ENCODE measurements at places on chromosomes 5 and 9.

- no peak for DNase-seq
Observed at GRCh38 chr5:82655078-82655477, 376.9 kb upstream of the RPS23 start.

DNA sequence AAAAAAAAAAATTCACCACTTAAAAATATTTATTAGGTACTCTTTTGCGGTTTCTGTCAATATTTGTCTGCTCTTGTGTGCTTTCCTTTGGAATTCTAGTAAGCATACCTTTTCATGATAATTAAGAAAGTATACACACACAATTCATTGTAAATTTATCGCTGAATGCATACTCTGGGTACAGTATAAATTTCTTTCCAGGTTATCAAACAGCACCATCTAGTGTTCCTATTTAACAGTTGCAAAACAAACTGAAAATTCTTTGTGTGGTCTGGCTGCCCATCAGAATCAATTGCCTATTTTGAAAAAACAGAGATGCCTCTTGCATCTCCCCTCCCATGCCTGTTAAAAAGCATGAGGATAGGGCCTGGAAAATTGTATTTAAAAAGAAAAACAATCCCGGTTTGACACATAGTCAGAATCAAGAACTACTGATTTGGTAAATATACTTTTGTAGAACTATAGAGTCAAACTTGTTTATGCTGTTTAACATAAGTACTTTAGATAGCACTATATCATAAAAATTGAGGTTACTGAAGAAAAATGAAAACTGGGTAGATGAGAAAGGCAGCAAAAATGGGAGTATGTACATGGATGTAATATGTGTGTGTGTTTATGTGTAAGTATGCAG lies 16.2 kb downstream of the PGGT1B start:
- DNase-seq: peak; percentile 47

- no peak for DNase-seq
Observed at GRCh38 chr5:78574131-78574673, 74.4 kb downstream of the LHFPL2 start.

GRCh38 chr9:136219276-136219675 lies 14.3 kb upstream of the LHX3 start:
- DNase-seq: no peak

- DNase-seq: no peak
Observed at GRCh38 chr5:176632745-176633144, 2.3 kb downstream of the EIF4E1B start.

DNA sequence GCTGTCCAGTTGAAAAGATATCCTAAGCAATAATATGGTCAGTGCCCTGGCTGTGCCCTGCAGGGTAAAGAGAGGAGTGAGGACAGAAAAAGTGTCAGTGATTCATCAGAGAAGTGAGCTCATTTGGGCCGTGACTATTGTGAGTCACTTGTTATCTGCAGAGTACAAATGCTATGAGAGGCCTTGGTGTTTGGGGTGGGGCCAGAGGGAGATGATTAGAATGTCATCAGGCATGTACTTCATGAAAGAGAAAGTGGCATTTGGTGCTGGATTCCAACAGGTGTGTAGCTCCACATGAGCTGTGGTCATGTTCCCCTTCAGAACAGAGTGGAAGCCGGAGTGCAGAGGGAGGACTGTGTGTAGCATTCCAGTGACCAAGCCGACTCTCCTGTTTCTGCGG lies 174.1 kb downstream of the KDM4C start:
- peak; percentile 87 for DNase-seq

- no peak for DNase-seq
Observed at GRCh38 chr5:179408611-179409010, 63.4 kb upstream of the ADAMTS2 start.

Measured in kidney glomerular epithelial cell (primary cell).